Common myeloid progenitor, CD34-positive (primary cell): ENCODE measurements at places on chromosomes 1 and 21.
A peak's percentile ranks its signal among the peaks of the same experiment; 100 is the strongest.

GRCh38 chr1:58290685-58291372, 255.7 kb downstream of the OMA1 start:
- peak; percentile 33 for DNase-seq

DNA sequence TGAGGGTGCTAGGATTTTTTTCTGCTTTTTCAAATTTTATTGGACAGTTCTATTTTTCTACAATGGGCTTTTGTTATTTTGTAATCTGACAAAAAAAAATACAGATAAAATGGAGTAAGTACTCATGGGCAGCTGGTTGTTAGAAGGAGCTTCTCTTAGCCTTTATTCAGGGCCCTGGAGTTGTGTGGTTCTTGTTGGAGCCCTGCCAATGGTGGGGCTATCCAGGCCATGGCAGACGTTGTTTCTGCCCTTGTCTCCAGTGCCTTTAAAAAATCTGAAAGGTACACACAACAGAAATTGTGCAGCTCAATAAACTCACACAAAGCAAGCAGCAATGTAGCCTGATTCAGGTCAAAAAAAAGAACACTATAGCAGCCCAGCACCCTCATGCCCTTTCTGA, 153.5 kb upstream of the GALNT2 start:
- DNase-seq = no peak

DNA sequence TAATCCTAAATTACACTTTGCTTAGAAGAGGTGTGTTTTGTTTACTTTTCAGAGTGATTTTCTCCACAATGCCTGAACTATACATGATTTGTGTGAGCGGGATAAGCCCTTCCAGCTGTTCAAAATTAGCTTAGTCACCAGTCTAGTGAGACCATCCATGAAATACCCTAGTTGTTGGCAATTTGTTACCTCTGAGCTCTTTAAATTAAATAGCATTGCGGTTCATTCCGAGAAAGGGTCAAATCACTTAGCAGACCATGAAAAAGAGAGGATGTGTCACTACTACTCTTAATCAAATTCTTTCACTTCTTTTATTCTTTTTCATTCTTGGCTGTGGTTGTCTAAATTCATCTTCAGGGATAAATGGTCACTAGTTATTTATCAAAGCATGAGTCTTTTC, 11.9 kb upstream of the VAV3 start:
- no peak for DNase-seq

DNA sequence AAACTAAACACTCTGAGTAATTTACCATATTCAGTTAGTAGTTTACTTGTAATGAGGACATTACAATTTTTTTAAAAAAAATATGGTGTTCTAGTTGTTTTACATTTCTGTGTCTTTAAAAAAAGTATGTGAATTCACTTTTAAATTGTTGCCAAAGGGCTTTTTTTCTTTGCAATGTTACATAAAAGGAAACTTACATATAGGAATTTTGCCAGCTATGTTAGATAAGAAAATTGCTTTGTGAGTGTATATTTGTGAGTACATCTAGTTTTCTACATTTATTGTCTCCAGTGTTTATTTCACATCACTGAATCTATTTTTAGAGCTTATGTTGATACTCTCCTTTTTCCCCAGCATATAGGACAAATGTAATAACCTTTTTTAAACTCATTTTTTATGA, 206.8 kb downstream of the GPR52 start:
- no peak for DNase-seq

DNA sequence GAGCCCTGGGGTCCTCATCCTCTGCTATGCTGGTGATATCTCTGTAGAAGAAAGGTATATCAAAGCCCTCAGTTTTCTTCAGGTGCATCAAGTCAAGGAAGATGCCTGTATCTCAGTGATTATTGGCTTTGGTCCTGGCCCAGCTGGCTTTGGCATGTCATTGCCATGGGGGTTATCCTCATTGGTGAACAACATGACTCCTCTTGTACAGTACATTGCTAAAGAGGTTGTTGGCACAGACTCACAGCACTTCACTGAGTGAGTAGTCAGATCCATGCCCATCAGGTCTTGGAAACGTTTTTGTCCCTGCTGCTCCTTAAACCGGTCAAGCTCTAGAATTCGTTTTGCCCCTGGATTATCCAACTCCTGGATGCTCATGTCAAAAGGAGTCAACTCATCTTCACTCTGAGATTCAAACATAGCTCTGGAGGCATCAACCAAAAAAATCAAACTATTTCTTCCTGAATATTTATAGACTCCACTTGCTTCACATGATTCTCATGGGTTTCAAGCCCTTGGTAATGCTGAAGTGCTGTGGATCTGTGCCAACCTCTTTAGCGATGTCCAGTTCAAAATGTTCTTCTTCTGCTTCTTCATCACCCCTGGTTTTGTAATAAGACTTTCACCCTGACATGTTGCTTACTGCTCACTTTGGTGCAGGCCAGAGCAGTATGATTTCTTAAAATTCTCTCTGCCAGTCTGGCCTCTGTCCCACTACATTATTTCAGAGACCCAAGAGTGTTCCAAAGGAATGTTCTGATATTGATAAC, 43.0 kb upstream of the RAB3GAP2 start:
- DNase-seq = no peak

DNA sequence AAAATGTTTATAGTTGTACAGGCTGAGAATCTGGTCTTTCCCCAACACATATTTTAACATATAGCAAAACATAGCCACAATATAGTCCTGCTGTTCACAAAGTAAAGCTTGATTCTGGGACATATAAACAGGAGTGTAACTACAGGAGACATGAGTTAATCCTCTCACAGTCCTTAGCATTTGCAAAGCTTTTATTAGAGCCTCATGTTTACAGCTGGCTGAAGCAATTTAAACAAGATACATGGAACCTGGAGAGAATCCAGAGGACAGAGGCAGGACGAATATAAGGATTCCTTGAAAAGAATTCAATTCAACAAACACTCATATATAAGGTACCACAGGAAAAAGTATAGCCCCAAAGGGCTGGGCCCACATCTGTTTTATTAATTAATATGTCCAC, 163.4 kb downstream of the ADGRL4 start:
- no peak for DNase-seq

GRCh38 chr1:173287785-173288184, 80.7 kb upstream of the TNFSF4 start:
- DNase-seq = no peak

DNA sequence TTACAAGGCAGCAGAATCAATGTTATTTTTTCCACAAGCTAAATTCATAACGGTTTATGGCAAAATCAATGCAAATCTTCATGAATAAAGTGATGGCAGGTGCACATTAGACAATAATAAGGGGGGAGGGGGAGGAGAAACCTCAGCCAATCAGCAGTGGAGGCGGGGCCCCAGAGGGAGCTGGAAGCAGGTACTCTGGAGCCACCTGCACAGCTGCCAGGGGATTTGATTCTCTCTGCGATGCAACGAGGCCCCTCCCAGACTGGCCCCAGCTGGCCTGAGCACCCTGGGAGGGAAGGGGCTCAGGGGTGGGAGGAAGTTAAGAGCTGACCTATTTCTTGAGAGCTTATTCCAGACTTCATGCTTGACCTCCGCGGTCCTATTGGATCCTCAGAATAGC, 127.8 kb upstream of the IGSF21 start:
- no peak for DNase-seq

GRCh38 chr21:37425001-37425400, 58.4 kb downstream of the DYRK1A start:
- no peak for DNase-seq

GRCh38 chr1:101185421-101185820, 51.4 kb upstream of the S1PR1 start:
- no peak for DNase-seq

- DNase-seq = no peak
Observed at GRCh38 chr1:116177861-116178260, 66.7 kb downstream of the MAB21L3 start.

DNA sequence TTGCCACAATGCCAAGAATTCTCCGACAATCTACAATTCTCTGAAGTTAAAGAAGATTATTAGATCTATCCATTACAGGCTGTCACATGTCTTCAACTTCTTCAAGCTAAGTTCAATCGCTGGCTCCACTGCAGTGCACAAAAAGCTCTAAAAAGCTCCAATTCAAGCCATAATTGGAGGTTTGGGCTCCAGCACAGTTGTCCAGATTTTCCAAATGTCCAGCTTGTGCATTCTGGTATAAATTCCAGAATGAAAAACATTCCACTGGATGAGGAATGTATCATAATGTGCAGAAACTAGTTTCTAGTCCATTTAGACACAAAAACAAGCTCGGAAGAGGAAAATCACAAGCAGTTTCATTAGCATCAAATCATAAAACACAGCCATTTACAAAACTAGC, 138.6 kb downstream of the NRIP1 start:
- no peak for DNase-seq

DNA sequence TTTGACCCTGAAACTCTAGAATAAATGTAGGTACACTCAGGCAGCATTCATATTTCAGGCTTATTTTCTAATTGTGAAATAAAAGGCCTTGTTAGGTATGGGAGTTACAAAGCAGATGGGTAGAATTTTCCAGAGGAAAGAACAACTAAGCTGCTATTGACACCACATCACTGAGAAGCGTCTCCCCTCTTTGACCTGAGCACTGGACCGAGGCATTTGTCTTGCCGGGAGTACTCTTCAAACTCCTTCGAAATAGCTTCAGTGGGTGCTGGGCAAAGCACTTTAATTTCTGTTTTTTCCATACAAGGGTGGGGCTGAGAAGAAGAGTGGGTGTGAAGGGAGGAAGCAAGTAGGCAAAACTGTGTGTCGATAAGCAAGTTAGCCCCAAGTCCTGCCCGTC, 36.4 kb downstream of the ABCA4 start:
- no peak for DNase-seq

DNA sequence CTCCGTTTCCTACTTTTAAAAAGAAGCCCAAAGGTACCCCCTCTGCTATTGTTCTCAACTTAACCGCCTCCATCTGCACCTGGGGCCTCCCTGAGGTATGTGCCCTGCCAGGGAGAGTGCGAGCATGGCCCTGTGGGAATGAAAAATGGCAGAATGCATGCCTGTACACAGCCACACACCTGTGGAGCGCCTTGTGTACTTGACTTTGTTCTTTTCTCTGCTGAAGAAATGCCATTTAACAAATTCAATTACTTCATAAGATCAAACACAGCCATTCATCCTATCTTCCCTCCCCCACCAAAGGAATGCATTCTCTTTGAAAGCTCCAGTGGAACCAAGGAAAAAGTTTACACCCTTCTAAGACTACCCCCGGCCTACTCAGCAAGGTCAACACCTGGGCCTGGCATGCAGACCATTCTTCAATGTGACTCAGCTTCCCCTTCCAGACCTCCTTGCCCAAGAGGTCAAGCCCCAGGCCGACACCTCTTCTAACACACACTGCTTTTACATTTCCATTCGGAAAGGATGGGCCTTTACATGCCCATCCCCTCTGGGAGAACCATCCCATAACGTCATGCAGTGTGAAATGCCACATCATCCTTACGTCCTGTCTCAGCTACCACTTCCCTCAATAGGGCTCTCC, 123.7 kb downstream of the SMYD2 start:
- DNase-seq = peak; percentile 19

DNA sequence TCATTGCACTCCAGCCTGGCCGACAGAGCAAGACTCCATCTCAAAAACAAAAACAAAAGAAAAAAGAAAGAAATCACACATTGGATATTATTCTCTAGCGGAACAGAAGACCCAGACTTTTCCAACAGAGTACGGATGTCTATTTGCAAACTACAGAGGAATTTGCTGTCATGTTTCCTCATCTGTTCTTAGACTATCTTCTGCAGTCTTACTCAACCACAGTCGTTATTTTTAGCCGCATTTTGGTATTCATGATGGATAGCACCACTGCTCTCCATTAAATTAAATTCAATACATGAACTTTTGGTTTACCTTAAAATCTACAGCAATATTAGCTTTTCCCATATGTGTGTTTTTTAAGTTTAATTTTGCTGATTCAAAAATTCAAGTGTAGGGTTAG, 14.2 kb upstream of the HEATR1 start:
- DNase-seq = no peak

DNA sequence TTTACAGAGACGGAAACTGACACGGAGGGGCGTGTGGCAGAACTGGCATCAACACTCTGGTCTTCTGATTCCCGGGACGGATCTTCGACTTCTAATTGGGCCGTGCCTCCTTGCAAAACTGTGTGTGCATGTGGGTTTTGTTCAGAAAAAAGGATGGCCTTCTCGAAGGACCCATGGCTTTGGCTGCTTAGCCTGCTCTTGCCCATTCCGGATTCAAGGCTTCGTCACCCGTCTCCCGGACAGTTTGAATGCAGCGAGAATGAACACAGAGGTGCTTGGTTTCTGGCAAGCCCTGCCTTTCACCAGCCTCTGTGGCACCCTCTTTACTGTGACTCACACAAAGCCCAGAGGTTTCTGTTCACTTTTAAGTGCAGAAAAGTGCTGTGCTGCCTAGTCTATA, 120.1 kb downstream of the PRDM2 start:
- DNase-seq = no peak

GRCh38 chr1:87240661-87241285, 87.9 kb upstream of the LMO4 start:
- DNase-seq = no peak

GRCh38 chr21:41805038-41805437, 38.2 kb upstream of the RIPK4 start:
- DNase-seq = no peak

GRCh38 chr1:216461466-216461865, 38.2 kb upstream of the USH2A start:
- no peak for DNase-seq

GRCh38 chr1:6068073-6068472, 22.4 kb downstream of the KCNAB2 start:
- DNase-seq = no peak

DNA sequence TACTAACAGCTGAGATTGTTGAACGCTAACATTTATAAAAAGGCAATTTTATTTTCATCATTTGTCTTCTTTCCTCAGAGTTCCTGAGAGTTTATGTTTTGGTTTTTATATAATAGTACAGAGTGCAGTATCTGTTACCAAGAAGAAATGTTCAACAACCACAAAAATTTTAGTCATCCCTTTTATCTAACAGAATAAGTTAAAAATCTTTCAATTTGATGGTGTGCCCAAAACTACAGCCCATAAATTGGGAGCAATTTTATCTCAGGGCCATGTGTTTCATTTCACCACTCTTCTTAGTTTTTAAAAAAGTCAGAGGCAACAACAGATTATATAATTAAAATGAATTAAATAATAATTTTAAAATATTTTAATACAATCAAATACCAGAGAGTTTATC, 37.1 kb downstream of the NEXN start:
- no peak for DNase-seq

GRCh38 chr1:149936992-149937705, 470 bp upstream of the MTMR11 start:
- DNase-seq = no peak

- DNase-seq = peak; percentile 77
Observed at GRCh38 chr1:39973503-39974135, 18.7 kb downstream of the MFSD2A start.
